ENCODE measurements at places on chromosomes 3 and 15. TPM values are rescaled to one million over a fixed set of nuclear protein-coding genes. Genes with fewer than 3 reads are reported as not detected.

DNA sequence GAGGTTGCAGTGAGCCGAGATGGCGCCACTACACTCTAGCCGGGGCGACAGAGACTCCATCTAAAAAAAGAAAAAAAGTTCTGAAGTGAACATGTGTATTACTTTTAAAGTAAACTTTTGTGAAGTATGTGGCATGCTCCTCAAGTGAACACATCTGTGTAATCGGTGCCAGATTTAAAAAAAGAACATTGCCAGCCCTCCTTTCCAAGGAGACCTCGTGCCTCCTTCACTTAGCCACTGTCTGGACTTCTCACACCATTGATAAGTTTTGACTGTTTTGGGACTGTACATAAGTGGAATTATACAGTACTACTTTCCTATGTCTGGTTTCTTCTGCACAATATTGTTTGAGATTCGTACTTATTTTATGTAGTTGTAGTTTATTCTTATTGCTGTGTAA, 140.4 kb downstream of the UBE2E2 start:
- no peak for DNase-seq

- DNase-seq = no peak
Measured at GRCh38 chr15:89860431-89860830, 33.4 kb downstream of the AP3S2 start.

DNA sequence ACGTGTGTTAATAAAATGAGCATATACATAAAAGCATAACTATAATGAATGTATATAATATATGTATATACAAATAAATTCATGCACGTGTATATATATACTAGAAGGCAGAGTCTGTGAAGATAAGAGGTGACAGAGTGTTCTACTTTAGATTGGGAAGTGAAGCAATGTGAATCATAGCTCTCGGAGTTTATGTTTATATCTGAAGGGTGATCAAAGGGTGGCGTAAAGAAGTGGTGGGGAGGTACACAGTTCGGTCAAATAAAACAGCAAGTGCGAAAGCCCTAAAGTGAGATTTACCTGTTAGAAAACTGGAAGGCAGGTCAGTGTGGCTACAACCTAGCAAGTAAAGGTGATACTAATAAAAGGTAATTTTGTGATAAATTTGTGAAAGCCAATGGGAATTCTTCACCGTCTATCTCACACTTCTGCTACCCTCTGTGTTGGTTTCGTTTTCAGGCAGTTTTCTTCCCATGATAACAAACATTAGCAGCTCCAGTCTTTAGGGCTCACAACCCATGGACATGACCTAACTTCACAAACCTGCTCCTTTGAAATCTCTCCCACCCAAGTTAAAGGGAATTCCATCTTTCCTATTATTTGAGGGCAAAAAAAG, 46.7 kb upstream of the BCHE start:
- DNase-seq = peak; percentile 65

Gene ITIH4
- not detected for total RNA-seq

Gene MYO1E
- total RNA-seq = 32.0 TPM
